AML-193 (cell line): ENCODE measurements at places on chromosomes 6 and 20.

- no peak for DNase-seq
These were observed 30.2 kb upstream of the DACT2 start for GRCh38 chr6:168349718-168350210.

- DNase-seq = no peak
These were observed 211.9 kb downstream of the OR2B2 start for GRCh38 chr6:27700337-27700736.

- no peak for DNase-seq
These were observed 119.3 kb upstream of the CST7 start for GRCh38 chr20:24829649-24830370.

- no peak for DNase-seq
These were observed 22.7 kb downstream of the PTPRT start for GRCh38 chr20:43167021-43167420.

DNA sequence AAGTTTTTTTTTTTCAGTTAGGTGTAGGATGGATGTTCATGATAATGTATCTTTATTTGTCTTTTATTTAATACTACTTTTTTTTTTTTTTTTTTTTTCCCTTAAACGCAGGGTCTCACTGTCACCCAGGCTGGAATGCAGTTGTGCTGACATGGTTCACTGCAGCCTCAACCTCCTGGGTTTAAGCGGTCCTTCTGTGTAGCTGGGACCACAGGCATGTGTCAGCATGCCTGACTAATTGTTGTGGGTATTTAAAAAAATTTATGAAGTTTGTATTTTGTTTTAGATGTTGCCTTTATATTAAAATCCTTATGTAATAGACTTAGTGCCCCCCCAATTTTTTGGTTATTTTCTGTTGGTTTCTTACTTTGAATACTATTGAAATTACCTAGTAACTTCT, 42.6 kb downstream of the NCOA3 start:
- no peak for DNase-seq

GRCh38 chr6:89048288-89048923, 32.1 kb upstream of the PNRC1 start:
- DNase-seq = no peak

DNA sequence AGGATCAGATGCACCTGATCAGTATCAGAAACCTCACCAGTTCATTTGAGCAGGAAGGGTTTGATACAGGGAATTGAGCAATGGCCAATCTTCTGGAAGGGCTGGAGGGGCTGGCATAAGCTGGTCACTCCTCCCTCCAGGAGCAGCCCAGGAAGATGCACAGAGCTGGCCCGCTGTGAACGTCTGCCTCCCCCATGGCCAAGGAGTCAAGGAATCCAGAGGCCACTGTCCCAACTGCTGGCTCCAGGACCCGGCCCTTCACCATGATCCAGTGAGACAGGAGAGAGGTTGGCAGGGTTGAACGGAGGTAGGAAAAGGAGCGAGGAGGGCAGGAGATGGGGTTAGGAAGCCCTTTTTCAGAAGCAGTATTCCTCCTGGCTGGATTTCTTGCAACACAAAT, 113.9 kb upstream of the CST7 start:
- DNase-seq = no peak

GRCh38 chr20:3222635-3223600, 13.6 kb downstream of the ITPA start:
- no peak for DNase-seq

GRCh38 chr20:53124075-53124551, 152.0 kb downstream of the TSHZ2 start:
- DNase-seq = no peak

DNA sequence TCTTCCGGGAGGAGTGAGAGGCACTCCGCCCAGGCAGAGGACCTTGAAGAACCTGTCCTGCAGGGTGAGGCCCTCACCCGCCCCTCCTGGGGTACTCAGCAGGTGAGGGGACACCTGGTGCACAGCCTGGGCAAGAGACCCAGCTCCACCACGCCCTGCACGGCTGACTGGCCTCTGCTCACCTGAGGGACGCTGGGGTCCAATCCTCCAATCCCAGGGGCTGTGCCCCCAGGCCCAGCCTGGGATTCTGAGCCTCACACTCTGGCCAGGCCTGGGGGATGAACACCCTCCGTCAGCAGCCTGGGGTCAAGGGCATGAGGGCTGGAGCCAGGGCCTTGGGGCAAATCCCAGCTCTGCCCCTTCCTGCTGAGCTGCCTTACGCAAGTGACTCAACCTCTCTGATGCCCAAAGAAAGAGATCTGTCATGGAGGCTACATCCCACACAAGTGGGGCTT, 149.9 kb upstream of the PTPN1 start:
- no peak for DNase-seq

- DNase-seq = no peak
These were observed 160.2 kb downstream of the GJA1 start for GRCh38 chr6:121595646-121596045.

- DNase-seq = peak; percentile 69
These were observed 195.2 kb downstream of the BACH2 start for GRCh38 chr6:90101403-90101802.

DNA sequence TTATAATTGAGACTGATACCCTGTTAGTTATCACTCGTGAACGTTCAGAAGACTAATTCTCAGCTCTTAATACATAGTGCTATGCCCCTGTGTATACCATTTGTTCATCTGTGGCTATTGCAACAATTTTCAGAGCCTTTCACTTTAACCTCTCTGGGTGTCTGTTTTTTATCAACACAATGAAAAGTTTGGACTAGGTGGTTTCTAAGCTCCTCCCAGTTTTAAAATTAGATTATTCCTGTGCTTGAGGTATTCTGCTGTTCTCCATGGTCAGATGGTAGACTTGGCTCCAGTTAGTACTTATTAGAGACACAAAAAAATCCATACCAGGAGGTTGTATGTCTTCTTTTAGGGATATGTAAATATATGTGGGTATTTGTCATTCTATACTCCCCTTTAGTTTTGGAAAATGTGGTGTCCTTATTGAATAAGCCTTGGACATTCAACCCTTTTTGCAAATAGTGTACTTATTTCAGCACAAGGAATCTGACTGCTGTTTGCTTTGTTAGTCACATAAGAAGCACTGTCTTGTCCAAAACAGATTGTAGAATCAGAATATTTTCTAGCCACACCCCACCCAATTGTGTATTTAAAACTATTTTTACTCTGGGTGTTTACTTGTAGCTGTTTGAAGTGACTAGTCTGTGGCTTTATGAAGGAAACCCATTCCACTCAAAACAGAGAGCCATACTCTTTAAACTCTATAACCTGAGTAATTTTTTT, 2.0 kb upstream of the COL10A1 start:
- no peak for DNase-seq

DNA sequence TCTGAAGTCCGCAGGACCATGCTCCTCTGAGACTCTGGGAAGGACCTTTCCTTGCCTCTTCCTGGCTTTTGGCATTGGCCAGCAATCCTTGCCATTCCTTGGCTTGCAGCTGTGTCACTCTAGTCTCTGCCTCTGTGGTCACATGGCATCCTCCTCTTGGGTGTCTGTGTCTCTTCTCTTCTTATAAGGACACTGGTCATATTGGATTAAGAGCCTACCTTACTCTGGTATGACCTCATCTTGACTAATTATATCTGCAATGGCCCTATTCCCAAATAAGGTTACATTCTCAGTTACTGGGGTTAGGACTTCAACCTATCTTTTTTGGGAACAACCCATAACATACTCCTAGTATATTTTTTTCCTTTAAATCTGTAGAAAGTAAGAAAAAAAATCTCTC, 49.9 kb upstream of the GTSF1L start:
- DNase-seq = no peak

DNA sequence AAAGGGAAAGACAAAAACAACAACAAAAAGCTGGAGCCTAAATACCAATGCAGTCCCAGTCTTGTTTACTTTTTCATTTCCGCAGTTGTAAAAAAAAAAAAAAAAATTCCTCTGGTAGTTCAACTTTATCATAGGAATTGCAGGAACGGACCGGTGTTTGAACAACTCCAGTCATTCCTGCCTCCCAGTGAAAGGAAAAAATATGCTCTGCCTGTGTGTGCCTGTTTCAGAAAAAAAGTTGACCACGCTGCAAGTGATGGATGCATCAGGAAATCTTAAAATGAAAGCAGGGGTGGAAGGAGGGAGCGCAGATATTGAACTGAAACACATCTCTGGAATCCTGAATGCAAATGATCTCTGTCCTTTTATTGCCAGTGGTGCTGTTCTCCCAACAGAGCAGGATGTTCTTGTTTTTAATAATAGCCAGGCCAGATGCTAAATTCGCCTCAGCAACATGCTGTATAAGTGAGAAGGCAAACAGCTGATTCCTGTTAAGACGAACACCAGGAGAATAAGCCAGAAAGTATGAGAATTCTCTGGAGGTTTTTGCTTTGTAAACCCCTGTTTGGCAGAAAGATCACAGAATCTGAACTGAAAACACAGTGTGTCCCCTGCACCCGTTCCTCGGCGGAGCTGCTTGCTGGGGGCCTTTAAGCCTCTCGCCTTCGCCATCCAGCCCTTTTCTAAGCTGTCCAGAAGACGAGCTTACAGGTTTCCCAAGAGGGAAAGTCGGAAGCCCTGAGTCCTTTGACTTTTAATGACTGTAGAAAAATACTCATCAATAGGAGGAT, 178.4 kb upstream of the SUPT3H start:
- DNase-seq = no peak

- no peak for DNase-seq
These were observed 420.3 kb upstream of the FLRT3 start for GRCh38 chr20:14757728-14758127.

- no peak for DNase-seq
These were observed 144.3 kb upstream of the ZNF184 start for GRCh38 chr6:27617046-27617687.

DNA sequence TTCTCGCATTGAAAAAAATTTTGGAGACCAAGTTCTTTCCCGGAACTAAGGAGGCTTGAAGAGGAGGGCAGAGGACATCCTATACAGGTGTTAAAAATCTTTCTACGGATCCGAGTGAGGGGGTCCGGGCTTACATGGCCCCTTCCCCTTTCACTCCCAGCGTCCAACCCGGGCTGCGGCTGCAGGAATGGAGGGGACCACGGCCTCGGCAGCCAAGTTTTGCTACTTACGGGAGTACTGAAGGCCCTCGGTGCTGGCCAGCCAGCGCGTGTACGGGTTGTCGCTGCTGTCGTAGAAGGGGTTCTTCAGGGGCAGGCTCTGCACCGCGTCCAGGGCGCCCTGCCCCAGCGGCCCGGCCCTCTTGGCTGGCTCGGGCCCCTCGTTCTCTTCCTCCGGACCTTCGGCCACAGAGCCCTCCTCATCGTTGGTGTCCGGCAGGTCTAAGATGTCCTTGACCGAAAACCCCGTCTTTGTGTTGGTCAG, 642 bp downstream of the NKX2-2 start:
- DNase-seq = no peak

- DNase-seq = no peak
These were observed 513.7 kb upstream of the SULF2 start for GRCh38 chr20:48298851-48299484.

GRCh38 chr6:117344444-117345291, 79.3 kb downstream of the VGLL2 start:
- DNase-seq = no peak

DNA sequence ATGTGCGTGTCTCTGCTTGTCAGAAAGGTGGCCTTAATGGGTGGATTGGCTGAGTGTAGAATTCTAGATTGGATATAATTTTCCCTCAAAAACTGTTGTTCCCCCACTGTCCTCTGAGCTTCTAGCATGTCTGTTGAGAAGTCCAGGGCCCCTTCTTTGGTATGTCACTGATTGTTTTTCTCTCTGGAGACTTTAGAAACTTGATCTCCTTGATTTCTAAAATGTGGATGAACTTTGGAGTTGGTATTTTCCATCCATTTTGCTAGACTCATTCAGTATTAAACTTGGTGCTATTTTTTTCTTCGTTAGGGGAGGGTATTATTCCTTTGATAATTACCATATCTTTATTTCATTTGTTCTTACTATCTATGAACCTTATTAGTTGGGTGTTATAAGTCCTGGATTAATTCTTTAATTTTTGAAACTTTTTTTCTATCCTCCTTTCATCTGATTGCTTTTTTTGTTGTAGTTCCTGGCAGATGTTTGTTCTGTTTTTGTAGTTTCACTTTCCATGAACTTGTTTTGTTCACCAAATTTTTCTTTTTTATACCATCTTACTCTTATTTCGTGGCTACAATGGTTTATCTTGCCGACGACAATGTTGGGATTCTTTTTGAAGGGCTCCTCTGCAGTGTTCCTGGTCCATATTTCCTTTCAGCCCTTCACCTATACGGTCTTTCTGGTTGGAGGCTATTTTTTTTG, 68.4 kb downstream of the ARID1B start:
- DNase-seq = no peak

- no peak for DNase-seq
These were observed 11.9 kb upstream of the PM20D2 start for GRCh38 chr6:89133981-89134380.

DNA sequence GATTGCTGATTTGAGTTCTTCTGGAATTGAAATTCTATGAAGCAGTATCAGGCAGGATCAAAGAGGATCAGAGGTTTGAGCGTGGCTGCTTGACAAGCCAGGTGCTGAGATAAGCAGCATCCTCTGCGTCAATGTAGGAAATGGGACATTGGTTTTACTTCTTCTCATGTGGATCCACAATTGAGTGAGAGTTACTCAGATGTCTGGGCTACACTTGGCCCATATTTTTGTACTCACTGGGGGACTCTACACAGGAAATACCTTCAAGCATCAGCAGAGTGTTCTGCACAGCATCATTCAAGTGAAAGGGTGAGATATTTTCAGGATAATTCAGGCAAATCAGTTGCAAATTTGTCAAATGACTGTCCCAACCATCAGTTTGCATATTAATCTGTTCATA, 613.9 kb upstream of the ARID1B start:
- no peak for DNase-seq

DNA sequence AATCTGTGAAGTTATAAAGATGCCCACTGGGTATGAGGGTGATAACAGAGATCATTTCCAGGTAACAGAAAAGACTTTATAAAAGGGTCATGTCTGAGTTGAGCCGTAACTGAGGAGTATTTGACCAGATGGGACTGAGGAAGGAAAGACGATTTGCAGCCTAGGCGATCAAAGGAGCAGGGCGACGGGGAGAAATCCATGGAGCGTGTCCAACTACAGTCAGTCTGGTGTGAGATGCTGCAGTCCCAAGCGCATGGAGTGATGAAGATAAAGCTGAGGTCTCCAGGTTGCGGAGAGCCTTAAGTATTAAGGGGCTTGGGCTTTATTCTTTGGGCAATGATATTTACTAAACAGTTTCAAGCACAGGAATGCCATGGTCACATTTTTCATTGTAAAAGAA, 166.7 kb downstream of the PRKN start:
- no peak for DNase-seq

DNA sequence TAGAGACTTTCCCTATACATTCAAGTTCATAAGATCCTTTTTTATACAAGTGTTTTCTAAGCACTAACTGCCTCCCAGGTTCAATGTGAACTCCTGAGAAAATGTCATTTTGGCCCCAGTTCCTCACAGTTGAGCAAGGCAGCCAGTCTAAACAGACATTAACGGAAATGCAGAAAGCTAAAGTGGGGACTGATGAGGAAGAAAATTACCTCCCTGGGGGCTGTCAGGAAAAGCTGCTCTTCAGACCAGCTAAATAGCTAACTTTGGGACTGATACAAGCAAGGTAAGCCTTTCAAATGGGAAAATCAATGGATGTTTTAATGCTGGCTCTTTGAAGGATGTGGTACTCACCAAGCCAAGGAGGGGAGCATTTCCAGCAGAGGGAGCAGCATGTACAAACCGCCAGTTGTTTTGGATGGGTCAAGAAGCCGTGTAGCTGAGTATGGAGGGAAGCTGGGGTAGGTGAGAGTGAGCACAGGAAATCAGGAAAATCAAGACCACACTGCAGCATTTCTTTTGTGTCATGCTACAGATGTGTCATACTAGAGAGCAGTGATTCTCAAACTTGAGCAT, 180.8 kb upstream of the CHD6 start:
- DNase-seq = no peak

- no peak for DNase-seq
These were observed 25.5 kb upstream of the ASXL1 start for GRCh38 chr20:32332614-32333013.
